ENCODE measurements at places on chromosomes 3 and 15.

GRCh38 chr15:90259524-90259923 is 5.9 kb upstream of the NGRN start:
- DNase-seq: no peak

DNA sequence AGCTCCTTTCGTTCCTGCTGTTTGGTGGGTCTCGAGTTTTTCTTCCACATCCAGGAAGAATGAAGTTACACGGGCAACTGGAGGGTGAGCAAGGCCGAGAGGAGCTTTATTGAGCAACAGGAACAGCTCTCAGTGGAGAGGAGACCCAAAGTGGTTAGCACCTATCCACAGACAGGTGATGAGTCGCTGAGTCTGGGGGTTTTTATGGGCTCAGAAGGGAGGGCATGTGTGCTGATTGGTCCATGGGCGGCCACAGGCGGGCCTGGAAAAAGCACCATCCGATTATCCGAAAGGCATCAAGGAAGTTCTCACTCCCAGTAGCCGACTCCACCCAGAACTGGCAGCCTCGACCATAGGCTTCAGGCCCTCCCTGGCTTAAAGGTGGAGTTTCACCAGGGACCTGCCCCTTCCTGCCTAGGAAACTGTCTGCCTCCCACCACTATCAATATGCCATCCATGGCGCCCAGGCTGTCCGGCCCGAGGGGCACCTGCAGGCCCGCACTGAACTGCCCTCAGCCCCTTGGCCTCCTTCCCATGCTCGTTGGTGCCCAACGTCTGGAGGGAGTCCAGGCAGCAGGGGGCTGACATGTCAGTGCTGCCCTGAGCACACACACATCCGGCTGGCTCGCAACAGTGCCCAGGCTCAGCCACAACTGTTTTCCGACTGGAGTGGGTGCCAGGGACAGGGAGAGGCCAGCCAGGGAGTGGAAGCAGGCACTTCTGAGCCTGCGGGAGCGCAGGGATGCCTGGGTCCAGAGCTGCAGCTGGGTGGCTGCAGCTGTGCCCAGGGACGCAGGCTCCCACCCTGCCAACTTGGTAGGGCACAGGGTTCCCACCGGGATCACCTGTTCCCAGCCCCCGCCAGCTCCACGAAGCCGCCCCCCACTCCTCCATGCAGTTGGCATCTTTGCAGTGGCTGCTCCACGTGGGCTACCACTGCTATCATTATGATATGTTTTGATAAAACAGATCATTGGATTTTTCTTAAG is 170.2 kb downstream of the FNDC3B start:
- DNase-seq: no peak

- DNase-seq: no peak
These were observed 131.8 kb downstream of the MDFIC2 start for GRCh38 chr3:70180664-70181063.

DNA sequence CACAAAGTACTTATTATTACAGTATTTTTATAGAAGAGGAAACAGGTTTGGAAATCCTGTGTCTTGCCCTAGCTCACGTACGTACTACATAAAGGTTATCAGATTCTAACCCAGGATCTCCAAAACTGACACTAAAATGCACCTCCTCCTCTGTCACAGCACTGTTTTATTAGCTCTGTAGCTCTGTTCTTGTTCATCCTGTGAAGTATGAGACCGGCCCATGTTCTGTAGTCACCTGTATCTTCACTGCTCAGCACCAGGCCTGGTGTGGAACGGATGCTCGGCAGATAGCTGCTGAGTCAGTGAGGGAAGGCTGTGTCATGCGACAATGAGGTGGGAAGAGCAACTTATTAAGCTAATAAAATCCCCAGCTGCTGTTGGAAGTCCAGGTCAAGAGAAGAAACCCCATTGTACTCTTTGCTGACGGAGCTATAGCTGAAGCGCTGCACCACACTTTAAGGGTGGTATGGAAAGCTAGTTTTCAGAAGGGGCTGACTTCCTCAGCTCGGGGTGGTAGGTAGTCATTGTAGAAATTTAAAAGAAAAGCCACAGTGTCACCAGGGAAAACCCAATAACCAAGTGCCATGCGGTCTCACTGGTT is 22.8 kb downstream of the BCL2A1 start:
- DNase-seq: no peak

GRCh38 chr3:169710619-169711018 is 47.1 kb upstream of the MECOM start:
- no peak for DNase-seq

- DNase-seq: no peak
These were observed 25.5 kb upstream of the THSD4 start for GRCh38 chr15:71089801-71090200.

Measured in T follicular helper cell (primary cell).